Right hindlimb (tissue), 1 donor: ENCODE measurements at places on chromosomes 4 and X.

DNA sequence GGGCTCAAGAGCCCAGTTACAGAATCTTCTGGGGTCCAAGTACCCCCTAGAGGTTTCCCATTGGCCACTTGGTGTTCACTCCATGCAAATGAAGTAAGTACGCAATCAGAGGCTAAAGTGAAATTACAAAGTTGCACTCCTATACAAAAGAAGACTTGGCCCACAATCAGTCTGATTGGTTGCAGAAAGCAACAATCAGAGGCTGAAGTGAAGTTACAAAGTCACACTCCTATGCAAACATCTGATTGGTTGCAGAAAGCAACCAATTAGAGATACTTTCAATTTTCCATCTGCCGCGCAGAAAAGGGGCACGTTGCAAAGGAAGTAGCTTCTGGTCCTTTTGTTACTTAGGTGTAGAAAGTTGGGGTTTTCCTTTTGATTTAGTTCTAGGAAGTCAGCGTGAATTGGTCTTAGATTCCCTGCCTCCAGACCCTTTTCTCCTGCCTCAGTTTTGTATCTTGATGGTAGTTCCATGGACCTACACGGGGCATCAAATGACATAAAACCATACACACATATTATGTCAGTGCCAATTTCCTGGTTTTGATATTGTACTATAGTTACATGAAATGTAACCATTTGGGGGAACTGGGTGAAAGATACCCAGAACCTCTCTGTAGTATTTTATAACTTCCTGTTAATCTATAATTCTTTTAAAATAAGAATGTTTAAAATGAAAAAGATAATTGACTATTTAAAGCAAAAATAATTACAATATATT, 12.4 kb upstream of the PIN4 start:
- DNase-seq = no peak

DNA sequence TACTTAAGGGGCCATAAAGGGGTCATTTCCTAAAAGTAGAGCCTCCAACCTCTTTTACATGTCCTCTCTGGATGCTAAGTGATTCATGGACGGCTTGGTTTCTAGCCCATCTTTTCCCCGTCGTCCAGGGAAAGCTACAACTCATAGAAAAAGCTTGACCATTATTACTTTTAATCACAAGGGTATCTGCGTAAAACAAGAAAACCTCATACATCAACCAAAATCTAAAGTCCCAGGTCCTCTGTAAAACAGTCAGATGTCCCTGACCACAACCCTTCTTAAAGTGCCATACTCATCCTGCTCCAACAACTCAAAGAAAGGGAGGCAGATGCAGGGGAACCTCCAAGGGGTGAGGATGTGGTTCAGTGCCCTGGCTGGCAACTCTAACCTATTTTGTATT, 29.6 kb downstream of the ADGRA3 start:
- no peak for DNase-seq

GRCh38 chr4:38367642-38368174, 296.3 kb upstream of the KLF3 start:
- peak; percentile 34 for DNase-seq

GRCh38 chr4:174278467-174278866, 5.0 kb downstream of the FBXO8 start:
- DNase-seq = no peak

DNA sequence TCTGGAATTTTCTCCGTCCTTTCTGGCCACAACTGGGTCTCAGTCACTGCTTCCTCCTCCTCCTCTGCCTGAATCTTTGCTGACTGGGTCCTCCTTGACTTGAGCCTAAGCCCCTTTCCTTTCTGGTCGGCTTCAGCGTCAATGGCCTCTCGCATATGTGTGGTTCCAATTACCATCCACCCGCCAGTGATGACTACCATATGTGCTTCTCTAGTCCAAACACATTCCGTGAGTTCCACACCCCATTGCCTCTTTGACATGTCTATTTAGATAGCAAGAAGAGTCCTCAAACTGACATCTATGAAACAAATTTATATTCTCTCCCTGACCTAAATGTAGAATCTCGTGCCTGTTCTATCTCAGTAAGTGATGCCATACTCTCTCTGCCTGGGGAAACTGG, 19.8 kb downstream of the MXRA5 start:
- DNase-seq = peak; percentile 27

GRCh38 chr4:3021127-3021526, 53.2 kb downstream of the HTT-AS start:
- DNase-seq = no peak

DNA sequence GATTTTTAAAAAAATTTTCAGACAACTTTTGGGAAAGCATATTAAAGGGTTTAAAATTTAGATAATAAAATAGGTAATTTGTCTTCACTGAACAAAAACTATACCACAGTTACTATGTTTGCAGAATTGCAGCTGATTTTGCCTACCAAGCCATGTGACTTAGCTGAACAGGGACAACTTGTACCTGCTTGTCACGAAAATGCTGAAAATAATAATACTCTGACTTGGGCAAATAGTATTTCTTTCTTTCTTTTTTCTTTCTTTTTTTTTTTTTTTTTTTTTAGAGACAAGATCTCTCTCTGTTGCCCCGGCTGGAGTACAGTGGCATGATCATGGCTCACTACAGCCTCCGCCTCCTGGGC, 225.2 kb upstream of the PPP1R2C start:
- no peak for DNase-seq

DNA sequence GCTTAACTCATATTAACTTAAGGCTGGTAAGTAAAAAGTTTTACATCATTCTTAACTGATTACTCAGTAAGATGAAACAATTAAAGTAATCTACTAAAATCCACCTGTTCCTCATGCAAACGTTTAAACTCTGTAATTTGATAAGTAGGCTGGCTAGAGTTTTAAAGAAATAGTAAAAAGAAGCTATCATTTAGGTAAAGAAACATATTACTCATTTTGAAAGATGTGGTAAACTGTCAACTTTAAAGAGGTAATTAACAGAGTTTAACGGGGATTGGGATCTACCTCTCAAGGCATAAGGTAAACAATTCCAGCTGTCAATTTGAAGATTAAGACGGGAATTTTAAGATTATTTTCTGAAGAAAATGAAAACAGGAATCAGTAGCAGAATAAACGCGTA, 9.8 kb downstream of the GNPDA2 start:
- no peak for DNase-seq

GRCh38 chr4:22959483-22959882, 266.7 kb downstream of the GBA3 start:
- DNase-seq = no peak

DNA sequence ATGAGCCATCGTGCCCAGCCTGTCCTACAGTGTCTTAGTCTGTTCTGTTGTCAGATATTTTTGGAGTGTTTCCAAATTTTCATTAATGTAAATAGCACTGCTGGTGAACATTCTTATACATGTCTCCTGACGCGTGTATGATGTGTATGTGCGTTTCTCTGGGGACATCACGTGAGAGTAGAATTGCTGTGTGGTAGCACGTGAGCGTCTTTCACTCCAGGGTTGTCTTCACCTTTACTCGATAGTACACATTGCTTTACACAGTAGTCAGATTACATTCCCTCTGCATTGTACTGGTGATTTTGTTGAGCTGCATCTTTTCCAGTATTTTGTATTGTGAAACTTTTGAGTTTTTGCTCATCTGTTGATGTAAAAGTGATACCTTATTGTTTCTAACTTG, 60.0 kb downstream of the ARHGAP10 start:
- no peak for DNase-seq

DNA sequence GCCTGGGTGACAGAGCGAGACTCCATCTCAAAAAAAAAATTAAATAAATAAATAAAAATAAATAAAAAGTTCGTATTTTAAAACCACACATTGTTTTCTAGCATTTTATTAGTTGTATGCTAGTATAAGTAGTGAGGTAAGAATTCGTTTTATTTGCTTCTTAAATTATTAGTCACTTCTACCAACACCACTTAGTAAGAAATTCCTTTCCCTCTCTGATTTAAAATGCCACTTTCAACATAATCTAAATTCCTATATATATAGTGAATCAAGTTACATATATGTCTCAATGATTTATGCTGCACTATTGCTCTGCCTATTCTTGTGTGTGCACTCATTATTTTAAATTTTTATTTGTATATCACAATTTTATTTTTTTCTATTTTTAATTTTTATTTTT, 72.1 kb downstream of the MAGEC1 start:
- DNase-seq = no peak

DNA sequence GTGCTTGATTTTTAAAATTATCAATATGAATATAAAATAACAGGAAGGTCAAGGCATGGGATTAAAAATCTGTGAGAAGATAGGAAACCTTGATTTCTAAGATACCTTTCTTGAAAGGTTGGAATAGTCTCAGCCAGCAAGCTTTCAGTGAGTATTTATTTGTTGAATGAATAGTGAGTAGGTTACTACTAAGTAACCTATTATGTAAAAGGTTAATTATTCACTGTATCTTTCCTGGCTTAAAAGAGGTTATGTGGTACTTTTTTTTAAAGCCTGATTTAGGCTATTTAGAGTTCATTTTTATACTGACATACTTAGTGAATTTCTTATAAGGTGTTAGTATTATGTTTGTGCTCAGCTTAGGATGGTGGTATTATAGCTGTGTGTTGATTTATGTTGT, 123.5 kb downstream of the PTPN13 start:
- DNase-seq = no peak

- DNase-seq = no peak
Observed at GRCh38 chrX:36364262-36364661, 444.7 kb downstream of the CFAP47 start.

DNA sequence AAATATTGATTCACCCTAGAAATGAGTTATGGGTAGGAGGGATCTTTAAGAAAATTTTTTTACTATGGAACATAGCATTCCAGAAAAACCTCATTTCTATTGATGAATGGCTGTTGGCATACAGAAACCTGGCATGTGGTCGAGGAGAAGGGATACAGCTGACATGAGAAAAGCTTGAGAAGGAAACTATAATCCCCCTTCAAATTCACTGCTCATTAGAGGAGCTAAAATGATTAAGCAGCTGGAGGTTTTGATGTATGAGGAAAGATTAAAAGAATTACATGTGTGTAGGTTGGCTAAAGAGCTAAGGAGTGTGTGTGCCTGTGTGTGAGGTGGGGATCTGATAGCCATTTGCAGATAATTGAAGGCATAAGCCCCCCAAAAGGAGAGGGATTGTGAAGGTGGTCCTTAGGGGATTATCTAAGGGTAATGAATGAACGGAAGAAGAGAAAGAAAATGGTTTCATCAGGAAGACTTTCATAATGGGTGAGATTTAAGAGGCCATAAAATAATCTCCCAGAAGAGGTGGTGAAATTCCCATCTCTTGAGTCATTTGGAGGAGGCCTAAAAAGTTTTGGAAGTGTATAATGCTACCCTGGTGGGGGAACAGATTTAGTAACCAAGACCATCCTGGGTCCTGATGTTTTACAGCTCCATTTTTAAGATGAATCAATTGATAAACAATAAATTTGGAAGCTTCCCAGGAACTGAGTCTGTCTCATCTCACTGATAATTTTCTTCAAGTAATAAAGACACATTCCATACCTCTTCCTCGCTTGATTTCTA, 272.0 kb upstream of the HAND2 start:
- no peak for DNase-seq

DNA sequence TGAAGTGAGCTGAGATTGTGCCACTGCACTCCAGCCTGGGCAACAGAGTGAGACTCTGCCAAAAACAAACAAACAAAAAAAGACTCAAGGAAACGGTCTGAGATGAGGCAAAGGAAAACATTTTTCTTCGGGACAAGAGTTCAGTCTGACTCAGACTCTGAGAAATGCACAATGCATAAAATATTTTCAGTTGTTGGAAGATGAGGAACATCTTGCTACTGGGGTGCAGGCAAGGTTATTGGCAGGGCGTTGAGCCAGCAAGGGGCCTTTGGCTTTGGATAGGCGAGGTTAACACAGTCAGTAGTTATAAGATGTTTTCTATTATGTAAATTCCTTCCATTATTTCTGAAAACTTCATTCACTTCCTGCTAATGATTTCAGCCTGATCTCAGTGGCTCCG, 96.1 kb upstream of the VCX start:
- DNase-seq = no peak

DNA sequence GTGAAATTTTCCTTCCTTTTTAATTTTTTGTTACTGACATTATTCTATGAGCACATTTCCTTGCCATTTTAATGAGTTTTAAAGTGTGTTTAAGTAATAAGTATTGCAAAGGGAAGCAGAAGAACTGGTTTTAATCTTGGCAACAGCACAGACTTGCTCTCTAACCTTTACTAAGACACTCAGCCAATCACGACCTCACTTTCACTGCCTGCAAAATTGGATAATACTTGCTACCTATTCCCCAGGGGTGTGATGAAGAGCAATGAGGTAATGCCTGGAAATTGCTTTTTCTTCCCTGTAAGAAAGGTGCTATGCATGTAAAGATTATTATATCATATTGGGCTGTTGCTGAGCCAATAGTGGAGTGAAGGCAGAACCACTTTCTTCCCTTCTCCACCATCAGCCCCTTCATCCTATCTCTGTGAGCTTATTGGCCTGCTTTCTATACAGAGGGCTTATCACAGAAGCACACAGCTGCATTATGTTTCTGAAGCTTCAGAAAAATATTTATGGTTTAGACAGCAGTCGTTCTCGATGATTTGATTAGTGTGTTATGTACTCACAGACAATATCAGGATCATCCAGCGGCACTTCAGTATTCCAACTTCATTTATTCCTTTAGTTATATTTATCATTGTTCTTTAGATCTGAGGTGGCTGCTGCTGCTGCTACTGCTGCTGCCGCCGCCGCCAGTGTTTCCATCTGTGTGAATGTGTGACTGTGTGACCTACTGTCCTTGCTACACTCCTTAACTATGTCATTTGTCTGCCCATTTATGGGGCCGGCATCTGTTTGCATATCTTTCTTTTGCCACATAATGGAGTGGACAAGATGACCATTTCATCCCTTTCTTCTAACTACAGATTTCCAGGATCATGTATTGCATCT, 255.1 kb downstream of the C4orf33 start:
- peak; percentile 39 for DNase-seq

- no peak for DNase-seq
Observed at GRCh38 chr4:37827030-37827685, 672 bp downstream of the PGM2 start.

GRCh38 chrX:131565909-131566308, 22.0 kb downstream of the OR13H1 start:
- DNase-seq = no peak

DNA sequence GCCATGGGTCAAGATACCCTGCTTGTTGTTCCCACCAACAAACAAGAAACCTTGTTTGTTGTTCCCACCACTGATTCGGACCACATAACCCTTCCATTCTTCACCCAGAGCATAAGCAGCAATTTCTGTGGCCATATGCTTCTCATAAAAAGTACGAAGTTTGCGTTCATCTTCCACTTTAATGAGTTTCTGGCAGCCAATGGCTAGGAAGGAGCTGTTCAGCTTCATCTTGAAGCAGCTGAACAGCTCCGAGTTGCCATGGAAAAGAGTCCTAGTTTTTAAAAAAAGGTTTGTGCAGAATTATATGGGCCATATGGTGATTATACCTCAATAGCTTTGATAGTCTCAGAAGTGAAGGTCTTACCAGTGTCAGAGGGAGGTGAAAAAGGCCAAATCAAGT, 65.3 kb downstream of the ENOPH1 start:
- no peak for DNase-seq

- no peak for DNase-seq
Observed at GRCh38 chrX:36908801-36909675, 99.1 kb upstream of the FAM47C start.
